ENCODE measurements at places on chromosomes 5 and 9. TPM values are rescaled to one million over a fixed set of nuclear protein-coding genes. Genes with fewer than 3 reads are reported as not detected.

The PRDM9 gene
- total RNA-seq = not detected

The NADK2 gene
- total RNA-seq = 27.1 TPM

The MUSK gene
- 8.4 TPM for total RNA-seq

The IL6ST gene
- 76.2 TPM for total RNA-seq

The BHMT2 gene
- 1.0 TPM for total RNA-seq

The ASPN gene
- total RNA-seq = 213 TPM

The GABRA1 gene
- not detected for total RNA-seq

The SLC25A2 gene
- 0.52 TPM for total RNA-seq

The PRSS3 gene
- total RNA-seq = 0.52 TPM

The SEMA6A gene
- total RNA-seq = 43.8 TPM

The MLANA gene
- total RNA-seq = not detected

The SGCD gene
- total RNA-seq = 73.6 TPM

The CDH9 gene
- total RNA-seq = not detected

The PCDHB4 gene
- total RNA-seq = 1.6 TPM

The MAML1 gene
- total RNA-seq = 7.8 TPM

The FBP1 gene
- not detected for total RNA-seq

The TSSK1B gene
- total RNA-seq = not detected

The IRX4 gene
- total RNA-seq = under 0.01 TPM

The AQP3 gene
- total RNA-seq = 6.8 TPM

The PCDHGB4 gene
- total RNA-seq = 4.7 TPM

The C8G gene
- not detected for total RNA-seq

The BSPRY gene
- total RNA-seq = 1.0 TPM

The MEGF10 gene
- 77.8 TPM for total RNA-seq

The UNC5A gene
- total RNA-seq = not detected

The LIFR gene
- 101 TPM for total RNA-seq

The ACTBL2 gene
- total RNA-seq = not detected

The IL4 gene
- not detected for total RNA-seq

The TAF11L2 gene
- not detected for total RNA-seq

The SLIT3 gene
- total RNA-seq = 7.8 TPM

The NOXA1 gene
- total RNA-seq = 0.52 TPM

The SRP19 gene
- 13.6 TPM for total RNA-seq

The ENTREP1 gene
- total RNA-seq = 15.1 TPM

The SOWAHA gene
- under 0.01 TPM for total RNA-seq

The DMRT3 gene
- total RNA-seq = under 0.01 TPM

The CCDC112 gene
- 1.0 TPM for total RNA-seq

The ARID3C gene
- total RNA-seq = not detected

The RANBP6 gene
- 24.5 TPM for total RNA-seq

The IL13 gene
- total RNA-seq = not detected

The BTNL8 gene
- total RNA-seq = not detected

The PCDHAC1 gene
- 0.52 TPM for total RNA-seq

The HMMR gene
- total RNA-seq = 2.6 TPM

The WDR38 gene
- not detected for total RNA-seq

The SMIM23 gene
- total RNA-seq = not detected

The PDE8B gene
- total RNA-seq = 1.0 TPM

The PCDHA9 gene
- 0.52 TPM for total RNA-seq

The KCNT1 gene
- total RNA-seq = 1.6 TPM

The KCNIP1 gene
- total RNA-seq = 4.2 TPM

Measured in skeletal muscle tissue (tissue), 5 donors.